Nephron progenitor cell (in vitro differentiated cells): ENCODE measurements at places on chromosomes 2 and 18.

- no peak for DNase-seq
Observed at GRCh38 chr2:173146590-173146989, 70.9 kb downstream of the MAP3K20 start.

DNA sequence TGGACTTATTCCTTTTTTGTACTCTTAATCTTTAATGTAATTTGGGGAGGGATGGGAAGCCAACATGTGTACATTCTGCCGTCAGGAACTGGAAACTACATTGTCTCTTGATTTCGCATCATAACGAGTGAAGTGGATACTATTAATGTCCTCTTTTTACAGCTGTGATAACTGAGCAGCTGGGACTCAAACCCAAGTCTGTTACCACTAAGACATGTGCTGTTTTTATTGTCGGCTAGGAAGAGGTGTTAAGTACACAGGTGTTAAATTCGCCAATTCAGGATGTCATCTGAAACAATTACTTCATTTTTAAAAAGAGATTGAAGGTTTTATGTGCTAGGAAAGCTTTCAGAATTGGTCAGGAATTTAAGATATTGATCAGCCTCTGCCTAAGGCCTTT, 6.9 kb downstream of the GMCL1 start:
- no peak for DNase-seq

- DNase-seq = no peak
Observed at GRCh38 chr2:99762714-99763113, 272.9 kb upstream of the REV1 start.

DNA sequence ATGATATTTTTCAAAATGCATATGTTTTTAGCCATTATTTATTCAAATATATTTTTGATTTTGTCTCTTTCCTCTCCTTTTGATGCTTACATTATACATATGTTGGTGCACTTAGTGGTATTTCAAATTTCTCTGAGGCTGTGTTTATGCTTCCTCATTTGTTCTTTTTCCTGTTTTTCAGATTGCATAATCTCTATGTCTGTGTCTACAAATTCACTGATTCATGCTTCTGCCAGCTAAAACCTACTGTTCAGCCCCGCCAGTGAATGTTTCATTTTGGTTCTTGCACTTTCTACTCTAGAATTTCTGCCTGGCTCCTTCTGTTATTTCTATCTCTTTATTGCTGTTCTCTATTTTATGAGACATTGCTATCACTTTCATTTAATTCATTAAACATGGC, 951.7 kb upstream of the CNTNAP5 start:
- DNase-seq = no peak

- no peak for DNase-seq
Observed at GRCh38 chr2:167924556-167924955, 322.8 kb downstream of the STK39 start.

DNA sequence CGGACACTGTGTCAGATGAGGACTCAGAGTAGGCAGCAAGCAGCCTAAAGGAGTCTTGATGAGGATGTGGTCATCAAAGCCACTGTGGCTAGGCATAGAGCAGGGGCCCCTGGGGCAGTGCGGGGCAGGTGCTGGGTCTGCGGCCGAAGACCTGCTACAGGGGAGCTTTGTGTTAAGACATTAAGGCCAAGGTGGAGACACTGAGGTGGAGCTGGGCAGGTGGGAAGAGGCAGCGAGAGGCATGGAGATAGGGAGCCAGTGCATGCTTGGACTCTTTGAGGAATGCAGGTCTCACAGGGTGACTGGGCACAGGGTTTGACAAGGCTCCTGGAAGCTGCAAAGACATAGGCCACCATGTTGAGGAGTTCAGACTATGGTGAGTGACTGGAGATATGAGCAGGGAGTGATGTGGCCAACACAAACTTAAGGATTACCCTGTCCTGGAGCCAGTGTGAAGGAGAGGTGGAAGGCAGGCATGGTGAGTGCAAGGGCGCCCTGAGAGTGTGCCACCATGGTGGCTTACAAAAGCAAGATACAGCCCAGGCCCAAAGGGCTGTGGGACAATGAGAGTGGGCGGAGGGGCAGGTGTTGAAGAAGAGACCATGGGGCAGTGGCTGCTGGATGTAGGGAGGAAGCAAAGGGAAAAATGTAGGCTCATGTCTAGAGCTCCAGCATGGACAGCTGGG, 450.9 kb upstream of the HS6ST1 start:
- no peak for DNase-seq

DNA sequence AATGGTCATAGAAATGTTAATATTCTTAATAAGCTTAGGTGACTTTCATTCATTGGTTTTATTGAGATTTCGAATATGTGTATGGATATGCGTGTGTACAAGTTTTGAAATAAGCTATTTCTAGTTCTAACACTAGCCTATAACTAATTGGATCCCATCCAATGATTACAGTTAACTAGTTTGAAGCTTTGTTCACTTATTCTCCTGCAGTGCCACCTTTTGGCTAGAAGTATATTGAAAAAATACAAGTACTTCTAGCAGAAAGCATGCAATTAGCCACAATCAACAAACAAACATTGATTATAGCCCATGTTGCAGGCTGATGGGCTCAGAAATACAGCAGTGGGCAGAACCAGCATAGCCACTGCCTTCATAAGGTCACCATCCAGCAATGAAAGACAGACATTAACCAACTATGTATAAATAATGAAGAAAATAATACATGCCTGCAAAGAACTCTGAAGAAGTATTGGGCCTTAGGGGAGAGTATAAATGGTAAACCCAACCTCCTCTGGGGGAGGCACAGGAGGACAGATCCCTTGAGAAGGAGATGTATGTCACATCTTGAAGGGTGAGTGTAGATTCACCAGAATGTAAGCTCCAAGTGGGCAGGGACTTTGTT, 5.1 kb upstream of the PIEZO2 start:
- DNase-seq = no peak

GRCh38 chr2:110106642-110107041, 9.0 kb downstream of the MALL start:
- no peak for DNase-seq

DNA sequence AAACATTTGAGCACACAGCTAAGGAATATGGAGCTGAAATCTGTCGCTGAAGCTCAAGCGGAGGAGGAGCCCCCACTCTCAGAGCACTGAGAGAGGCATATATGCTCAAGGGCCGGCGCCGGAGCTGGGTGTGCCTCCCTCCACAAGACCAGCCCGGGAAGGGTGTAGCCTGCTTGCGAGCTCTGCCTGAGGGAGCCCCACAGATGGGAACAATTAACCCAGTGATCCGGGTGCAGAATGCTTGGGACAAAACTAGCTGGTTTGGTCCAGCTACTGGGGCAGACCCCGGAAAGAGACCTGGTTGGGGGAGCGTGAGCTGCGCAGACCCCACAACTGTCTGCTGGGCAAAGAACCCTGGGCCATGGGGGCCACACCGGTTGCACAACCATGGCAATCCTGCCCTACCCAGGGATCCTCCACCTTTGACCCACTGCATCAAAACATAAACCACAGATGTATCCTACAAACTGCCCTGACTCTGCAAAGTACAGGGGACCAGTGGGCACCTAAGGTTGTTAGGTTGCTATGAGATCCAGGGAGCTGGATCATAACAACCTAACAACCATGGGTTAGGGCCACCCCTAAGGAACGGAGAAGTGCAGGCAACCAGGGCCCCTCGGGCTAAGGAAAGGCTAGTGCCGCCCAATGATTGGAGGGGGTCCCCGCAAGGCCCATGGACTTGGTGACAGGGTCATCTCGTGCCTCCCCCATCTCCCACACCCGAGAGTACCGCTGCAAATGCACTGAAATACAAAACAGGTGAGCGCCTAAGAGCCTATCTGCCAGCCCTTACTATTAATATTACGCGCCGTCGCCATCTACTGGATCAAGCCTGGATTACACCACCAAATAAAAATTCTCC, 53.4 kb upstream of the SCN1A start:
- peak; percentile 70 for DNase-seq

GRCh38 chr18:61583548-61583947, 250.3 kb downstream of the CDH20 start:
- no peak for DNase-seq

DNA sequence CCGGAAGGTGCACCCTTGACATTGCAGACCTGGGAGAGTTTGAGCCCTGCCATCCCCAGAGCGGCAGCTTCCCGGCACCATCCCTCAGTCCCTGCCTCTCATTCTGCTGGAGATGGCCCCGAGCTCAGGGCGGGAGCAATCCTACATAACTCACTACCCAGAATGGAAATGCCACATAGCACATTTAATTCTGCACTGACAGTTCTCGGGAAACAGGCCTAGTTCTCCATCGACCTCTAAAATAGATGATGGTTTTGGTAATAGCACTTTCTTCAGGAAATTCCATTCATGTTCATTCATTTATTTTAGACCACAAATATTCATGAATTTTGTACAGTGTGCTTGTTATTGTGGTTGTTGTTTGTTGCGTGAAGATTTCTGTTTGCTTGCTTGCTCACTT, 92.9 kb upstream of the SLC14A2 start:
- DNase-seq = no peak

- DNase-seq = no peak
Observed at GRCh38 chr2:37589298-37589697, 82.1 kb downstream of the CDC42EP3 start.

- DNase-seq = no peak
Observed at GRCh38 chr2:6353669-6354068, 512.0 kb downstream of the CMPK2 start.

DNA sequence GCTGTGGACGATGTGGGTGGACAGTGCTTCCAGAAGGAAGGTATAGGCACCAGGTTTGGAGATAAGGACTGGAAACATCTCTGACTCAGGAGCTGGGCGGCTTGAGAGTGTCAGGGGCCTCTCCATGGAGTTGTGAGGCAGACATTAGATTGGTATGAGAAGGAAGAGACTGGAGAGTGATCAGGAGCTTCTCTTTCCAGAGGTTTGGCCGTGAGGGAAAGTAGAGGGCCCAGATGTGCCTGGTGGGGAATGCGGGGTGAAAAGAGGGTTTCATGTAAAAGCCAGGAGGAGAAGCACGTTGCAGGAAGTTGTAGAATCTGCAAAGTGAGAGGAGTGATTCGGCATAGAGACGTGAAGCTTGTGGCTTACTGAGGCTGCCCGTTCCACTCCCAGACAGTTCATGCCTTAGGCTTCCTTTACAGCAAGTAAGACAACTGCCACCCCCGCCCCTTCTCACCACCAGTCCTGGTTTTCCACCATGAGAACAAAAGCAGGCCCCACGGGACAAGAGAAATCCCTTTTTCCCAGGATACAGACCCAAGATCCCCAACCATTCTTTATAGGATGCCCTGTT, 166.3 kb upstream of the HDAC4 start:
- no peak for DNase-seq

DNA sequence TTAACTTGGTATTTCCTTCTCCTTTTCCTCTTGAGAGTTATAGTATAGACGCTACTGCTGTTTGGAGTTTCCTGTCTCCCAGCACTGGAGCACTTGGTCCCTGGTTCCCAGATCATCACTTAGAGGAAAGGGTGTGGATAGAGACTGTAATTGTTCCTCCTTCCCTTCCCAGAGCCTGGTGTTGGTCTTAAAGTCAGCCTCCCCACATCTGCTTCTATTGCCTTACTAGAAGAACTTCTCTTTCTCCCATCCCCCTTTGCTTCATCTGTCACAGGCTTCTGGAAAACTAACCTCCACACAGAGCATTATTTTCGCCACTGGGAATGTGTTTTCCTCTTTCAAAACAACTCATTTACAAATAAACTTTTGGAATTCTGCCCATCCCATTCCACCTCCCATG, 131.0 kb downstream of the CCDC85A start:
- no peak for DNase-seq

DNA sequence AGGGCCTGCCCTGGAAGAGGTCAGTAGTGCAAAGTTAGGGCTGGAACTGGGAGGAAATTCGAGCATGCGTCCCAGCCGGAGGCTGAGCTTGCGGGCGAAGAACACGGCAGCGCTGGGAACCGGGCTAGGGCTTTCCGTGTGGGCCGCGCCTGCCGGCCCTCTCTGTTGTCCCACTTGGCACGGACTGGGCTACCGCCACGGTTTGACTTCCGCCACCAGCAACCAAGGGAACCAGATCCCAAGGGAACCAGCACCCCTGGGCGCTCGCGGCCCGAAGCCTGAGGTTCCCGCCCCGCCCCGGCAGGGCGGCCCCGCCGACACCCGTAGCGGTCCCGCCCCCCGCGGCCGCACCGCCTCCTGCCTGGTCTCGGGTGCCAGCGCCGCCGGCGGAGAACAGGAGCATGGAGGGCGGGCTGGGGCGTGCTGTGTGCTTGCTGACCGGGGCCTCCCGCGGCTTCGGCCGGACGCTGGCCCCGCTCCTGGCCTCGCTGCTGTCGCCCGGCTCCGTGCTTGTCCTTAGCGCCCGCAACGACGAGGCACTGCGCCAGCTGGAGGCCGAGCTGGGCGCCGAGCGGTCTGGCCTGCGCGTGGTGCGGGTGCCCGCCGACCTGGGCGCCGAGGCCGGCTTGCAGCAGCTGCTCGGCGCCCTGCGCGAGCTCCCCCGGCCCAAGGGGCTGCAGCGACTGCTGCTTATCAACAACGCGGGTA, at the start of gene SPR:
TSS of gene SPR (plus strand) at position 377 of the 708 bp plus-strand sequence. CDS start at position 402, 25 bp downstream.
- DNase-seq = peak; percentile 80

- DNase-seq = no peak
Observed at GRCh38 chr2:99640635-99641151, 150.9 kb upstream of the REV1 start.

DNA sequence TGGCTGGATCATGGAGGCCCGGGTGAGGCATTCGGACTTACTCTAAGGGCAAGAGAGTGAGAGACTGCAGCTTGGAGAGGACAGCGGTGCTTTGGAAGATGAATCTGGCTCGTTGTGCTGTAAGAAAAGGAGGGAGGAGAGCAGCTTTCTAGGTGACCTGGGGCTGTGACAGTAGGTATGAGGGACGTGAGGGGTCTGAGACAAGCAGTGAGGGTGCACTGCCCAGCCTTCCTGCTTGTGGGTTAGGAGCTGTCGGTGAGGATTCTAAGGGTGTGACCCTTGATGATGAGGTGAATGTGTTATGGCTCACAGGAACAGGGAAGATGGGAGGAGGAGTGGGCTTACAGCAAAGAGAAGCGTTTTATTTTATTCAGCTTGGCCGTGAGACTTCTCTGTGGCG, 27.1 kb upstream of the RHOB start:
- no peak for DNase-seq

- DNase-seq = no peak
Observed at GRCh38 chr2:14273650-14274049, 358.9 kb upstream of the LRATD1 start.

DNA sequence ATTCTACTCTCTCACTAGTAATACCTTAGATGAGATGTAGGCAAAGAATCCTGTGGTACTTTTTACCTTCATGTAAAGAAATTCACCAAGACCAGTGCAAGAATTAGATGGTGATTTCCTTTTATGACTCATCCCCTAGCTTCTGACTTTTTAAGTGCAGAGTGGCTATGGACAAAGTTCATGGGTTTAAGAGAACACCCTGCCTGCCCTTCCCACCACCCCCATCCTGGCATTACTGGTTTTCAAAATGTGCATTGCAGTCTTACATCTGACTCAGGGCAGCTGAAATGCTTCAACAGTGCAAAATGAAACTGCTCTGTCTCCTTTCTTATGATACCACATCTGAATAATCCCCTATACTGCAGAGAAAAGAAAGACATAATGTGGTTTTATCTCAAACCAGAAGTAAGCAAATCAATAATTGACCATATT, 22.6 kb downstream of the MAIP1 start:
- DNase-seq = no peak

- no peak for DNase-seq
Observed at GRCh38 chr2:235010117-235010714, 58.4 kb downstream of the SH3BP4 start.

GRCh38 chr18:39840406-39840805, 2114.6 kb upstream of the PIK3C3 start:
- DNase-seq = no peak
